ENCODE measurements at places on chromosomes 16 and 17.

GRCh38 chr17:35743626-35744328 is 9.3 kb downstream of the GAS2L2 start:
- ATAC-seq: no peak

DNA sequence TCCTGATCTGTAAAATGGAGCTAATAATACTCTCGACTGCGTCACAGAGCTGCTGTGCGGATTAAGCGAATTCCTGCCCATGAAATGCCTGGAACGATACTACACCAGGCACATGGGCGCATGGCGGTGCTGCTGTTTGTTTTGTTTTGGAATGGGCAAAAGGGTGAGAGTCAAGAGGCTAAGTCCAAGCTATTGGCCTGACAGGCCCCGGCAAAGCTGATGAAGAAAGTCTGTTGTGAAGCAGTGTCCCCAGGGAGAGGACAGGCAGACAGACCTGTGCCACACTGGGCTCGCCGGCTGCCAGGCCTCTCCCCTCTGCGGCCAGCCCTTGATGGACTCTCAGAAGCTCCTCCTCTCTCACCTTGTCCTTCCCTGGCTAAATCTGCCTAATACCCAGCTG is 31.3 kb upstream of the RASD1 start:
- no peak for ATAC-seq

DNA sequence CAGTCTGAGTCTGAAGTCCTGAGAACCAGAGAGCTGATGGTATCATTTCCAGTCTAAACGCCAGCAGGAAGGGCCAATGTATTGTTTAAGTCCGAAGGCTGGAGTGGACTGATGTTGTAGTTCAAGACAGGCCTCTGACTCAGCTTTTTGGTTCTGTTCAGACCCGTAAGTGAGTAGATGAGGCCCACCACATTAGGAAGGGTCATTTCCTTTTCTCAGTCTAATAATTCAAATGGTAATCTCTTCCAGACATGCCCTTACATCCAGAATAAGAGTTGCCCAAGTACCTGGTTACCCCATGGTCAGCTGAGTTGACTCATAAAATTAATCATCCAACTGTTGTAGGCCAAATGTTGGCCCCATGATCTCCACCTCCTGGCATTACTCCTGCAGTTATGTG is 442.6 kb upstream of the HSBP1 start:
- ATAC-seq: no peak

- no peak for ATAC-seq
Observed at GRCh38 chr17:31048142-31048541, 46.6 kb upstream of the NF1 start.

DNA sequence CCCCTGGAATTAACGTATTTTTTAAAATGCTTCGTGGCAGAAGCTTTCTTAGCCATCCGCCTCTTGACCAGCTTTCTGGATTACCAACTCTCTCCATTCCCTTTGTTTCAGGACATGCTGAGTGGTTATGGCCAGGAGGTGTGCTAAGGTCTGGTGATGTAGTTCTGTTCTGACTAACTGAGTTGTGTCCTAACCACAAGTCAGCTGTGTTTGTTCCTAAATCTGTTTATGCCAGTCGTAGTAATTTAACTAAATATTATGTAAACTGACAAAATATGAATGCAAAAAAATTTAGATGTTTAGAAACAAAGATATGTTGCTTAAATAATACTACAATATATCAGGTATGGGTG is 61.6 kb downstream of the MRTFB start:
- no peak for ATAC-seq

- no peak for ATAC-seq
Observed at GRCh38 chr17:74240618-74241205, 27.3 kb downstream of the TTYH2 start.

Data from gastroesophageal sphincter (tissue), 4 donors.